ENCODE measurements at places on chromosomes 7 and 10.

DNA sequence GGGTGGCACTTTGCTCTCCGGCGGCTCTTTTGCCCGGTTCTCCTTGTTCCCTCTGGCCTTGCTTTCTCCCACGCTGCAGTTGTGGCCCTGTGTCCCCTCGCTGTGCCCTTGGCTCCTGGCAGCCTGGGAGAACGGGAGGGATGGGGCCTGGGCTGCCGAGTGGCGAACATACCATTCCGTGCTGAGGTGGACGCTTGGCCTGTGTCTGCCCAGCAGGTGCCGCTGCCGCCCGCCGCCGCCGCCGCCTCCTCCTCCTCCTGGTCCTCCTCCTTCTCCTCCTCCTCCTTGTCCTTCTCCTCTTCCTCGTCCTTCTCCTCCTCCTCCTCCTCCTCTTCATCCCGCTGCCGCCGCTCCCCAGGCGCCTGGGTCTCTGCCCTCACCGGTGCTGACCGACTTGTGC lies 36.0 kb downstream of the AGAP3 start:
- no peak for DNase-seq

DNA sequence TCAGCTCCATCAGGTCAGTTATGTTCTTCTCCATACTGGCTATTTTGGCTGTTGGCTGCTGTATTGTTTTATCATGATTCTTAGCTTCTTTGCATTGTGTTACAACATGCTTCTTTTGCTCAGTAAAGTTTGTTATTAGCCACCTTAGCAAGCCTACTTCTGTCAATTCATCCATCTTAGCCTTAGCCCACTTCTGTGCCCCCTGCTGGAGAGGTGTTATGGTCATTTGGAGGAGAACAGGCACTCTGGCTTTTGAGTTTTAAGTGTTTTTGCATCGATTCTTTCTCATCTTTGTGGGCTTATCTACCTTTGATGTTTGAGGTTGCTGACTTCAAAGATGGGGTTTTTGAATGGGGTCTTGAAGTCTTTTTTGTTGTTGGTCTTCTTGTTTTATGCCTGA lies 204.6 kb upstream of the FOXP2 start:
- no peak for DNase-seq

DNA sequence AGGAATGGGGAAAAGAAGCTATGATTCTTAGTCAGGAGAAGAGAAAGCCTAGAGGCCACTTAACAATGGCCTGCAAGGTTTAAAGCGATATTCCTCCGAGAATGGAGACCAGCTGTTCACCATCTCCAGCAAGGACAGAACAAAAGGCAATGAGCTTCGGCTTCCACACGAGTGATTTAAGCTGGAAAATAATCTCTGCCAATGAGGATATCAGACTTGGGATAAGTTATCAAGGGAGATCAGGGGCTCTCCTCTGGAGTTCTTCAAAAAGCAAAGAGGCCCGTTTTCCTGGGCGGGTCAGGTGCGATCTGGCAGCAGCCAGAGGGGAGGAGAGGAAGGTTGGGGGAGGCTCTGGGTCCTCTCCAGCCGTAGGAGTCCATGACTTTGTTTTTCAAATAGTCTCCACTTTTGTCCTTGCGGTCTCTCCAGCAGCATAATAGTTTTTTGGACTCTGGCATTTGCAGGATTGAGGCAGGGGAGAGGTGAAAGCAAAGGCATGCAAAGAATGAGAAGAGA lies 211.3 kb downstream of the SKIDA1 start:
- no peak for DNase-seq

GRCh38 chr10:99539120-99539519 lies 6.4 kb downstream of the NKX2-3 start:
- DNase-seq = no peak

DNA sequence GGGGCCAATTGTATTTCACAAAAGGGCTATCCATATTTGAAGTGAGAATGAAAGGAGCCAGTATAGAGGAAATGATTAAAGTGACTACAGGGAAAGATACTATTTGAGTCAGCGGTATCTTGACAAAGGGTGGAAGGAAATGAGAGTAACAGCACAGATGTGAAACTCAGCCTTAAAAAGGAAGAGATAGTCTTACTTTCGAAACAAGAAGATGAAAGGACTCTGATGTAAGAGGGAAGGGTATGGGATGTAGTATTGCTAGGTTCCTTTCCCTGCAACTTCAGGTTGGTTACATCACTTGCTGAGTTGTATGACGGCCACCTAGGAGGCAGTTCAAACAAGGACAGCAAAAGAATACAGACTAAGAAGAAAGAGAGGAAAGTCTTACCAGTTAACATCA lies 13.7 kb downstream of the CISD1 start:
- no peak for DNase-seq

DNA sequence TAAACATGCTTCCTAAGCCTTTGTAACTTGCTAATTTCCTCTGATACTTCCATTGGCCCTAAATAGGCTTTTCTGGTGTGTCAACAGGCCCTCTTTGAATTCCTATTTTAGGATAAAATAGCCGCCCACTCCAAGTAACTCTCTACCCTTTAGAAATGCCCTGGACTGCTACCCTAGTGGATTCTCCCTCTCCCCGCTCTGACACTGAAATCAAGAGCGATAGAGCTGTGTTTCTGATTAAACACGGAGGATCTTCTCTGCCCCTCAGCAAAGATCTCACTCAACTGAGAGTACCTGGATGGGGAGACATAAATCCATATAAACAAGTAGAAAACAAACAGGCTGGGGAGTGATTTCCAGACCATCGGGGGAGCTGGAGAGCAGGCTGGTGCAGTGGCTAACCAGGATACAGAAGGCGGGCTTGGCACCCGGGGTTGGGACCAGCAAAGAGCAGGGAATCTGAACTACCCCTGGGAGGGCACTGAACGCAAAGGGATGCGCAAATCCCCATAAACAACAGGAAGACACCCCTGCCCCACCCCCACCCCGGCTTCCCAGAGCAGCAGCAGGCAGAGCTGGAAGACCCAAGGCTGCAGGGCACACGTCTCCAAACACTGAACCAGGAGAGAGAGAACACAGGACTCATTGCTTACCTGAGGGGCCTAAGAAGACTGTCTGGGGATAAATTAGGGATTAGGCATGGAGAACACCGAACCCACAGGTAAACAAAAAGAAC lies 2.5 kb downstream of the ASB13 start:
- DNase-seq = no peak

DNA sequence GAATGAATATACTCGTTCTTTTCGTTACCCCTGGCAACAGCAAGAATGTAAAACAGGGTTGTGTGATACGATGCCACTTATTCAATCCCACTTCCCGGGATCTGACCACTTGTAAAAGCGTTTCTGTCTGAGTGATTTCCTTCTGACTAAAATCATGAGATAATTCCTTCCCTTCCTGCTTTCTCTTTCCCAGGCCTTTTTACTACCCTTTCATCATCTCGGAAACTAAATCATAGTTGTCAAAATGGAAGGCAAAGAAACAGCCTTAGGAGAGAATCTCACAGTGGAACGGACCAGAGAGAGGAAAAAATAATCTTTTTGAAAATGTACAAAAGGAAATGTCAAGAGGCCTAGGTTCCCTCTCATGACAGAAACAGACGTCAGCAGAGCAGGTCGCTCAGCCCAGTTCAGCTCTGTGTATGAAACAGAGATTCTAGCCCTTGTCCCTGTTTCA lies 29.8 kb downstream of the DIP2C start:
- no peak for DNase-seq

- DNase-seq = no peak
Measured at GRCh38 chr10:69768386-69768785, 33.3 kb upstream of the COL13A1 start.

- no peak for DNase-seq
Measured at GRCh38 chr10:98694014-98694413, 247.3 kb upstream of the HPS1 start.

DNA sequence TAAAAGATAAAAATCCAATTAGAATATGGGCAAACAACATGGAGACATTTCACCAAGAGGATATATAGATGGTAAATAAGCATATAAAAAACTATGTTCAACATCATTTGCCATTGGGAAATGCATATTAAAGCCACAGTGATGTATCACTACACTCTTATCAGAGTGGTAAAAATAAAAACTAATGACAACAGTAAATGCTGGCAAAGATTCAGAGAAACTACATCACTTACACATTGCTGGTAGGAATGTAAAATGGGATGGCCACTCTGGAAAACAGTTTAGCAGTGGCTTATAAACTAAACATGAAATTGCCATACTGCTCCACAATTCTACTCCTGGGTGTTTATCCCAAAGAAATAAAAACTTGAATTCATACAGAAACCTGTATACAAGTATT lies 59.2 kb downstream of the CROT start:
- no peak for DNase-seq

GRCh38 chr7:83658126-83658525 lies 9.2 kb upstream of the SEMA3E start:
- no peak for DNase-seq

DNA sequence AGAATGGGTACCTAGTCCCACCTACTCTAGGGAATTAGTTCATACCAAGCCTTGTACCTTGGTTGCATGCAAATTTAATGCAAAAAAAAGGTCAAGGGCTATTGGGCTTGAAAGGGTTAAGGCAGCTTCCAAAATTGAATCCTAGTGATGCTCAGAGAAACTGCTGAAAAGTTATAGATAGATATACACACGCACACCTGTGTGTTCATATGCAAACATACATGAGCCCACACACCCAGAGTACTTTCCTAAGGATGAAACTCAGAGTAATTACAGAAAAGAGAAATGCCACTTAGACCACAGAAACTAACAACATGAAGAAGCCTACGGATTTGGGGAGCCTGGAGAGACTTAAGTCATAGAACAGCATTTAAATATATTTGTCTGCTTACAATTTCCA lies 1.5 kb downstream of the SLC25A13 start:
- DNase-seq = no peak

DNA sequence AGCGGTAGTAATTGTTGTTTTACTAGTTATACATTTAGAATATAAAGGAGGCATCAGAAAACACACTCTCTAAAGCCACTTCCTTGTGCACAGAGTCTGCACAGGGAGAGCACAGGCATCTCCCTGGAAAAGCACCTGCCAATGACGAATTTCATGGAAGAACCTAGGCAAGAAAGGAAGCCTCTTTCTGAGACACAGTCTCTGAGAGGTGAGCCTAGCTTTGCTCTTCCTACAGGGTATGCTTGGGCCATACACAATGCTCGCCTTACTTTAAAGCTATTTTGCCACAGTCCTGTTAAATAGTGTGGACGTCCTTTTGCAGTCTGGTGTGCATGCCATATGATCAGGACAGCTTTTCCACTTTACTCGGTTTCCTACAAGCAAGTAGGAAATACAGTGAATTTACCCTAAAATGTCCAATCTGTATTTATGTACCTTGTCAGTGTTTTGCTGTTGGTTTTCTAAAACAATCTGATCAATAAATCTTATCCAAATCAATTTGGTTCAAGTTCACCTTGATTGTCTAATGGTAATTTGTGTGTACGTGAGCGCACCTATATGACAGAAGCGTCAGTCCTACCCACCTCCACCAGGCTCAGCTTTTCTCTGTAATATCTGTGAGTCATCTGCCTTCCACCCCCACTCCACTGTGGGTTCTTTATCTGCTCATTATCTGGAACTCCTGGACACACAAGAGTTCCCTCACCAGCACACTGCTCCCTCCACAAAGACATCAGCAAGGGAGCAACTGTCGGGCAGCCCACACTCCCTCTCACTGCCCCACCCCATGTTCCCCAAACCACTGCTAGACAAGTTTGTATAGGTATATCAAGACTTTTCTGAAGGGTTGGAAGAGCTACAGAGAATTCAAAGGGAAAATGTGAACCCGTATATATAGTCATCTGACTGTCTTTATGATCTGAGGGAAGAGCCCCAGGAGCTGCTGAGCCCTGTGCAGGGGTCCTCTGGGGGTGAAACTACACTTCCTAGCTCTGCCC lies 65.2 kb downstream of the KLHDC10 start:
- no peak for DNase-seq

- no peak for DNase-seq
Measured at GRCh38 chr7:47552621-47553020, 29.3 kb downstream of the TNS3 start.

Data from activated CD8-positive, alpha-beta memory T cell treated with anti-CD3 and anti-CD28 coated beads for 1 hour (primary cell).